ENCODE measurements at places on chromosomes 2 and 18.

- no peak for DNase-seq
Observed at GRCh38 chr2:20560891-20561636, 89.8 kb downstream of the HS1BP3 start.

DNA sequence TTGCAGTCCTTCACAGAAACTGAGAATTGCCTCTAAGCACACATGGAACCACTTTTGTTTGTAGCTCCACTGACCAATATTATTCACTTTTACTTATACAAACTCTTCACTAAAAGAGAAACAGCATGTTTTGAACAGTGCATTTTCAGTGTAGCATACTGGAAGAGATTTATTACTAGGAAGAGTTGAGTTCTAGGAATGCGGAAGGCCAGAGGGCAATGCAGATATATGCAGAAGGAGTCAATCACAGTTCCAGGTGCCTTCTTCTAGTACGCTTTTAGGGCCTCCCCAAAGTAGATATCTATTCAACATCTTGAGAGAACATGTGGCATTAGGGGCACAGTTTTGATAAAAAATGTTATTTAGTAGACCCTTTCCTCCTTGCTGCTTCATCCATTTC is 1654.0 kb upstream of the ZEB2 start:
- DNase-seq = no peak

- DNase-seq = no peak
Observed at GRCh38 chr2:121368836-121369235, 83.8 kb upstream of the TFCP2L1 start.

DNA sequence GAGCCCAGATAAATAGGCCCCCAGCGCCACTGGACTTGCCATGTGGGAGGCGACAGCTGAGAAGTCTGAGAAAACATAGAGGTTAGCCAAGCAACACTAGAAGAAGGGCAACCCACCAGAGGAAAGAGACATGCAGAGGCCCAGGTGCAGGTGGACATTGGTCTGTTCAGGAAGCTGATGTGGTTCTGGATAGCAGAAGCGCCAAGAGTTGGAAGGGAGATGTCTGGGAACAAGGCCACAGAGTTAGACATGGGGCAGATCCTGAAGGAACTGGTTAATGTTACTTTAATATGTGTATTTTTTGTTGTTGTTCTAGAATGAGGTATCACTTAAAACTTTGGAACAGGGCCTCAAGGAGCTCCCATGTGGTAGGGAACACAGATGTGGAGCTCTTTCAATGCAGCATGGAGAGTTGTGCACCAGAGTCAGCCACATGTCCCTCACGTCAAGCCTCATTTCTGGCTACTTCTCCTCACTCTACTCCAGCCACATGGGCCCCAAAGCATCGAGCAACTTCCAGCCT is 62.2 kb upstream of the PKDCC start:
- DNase-seq = no peak
